ENCODE measurements at places on chromosomes 2 and 18.

DNA sequence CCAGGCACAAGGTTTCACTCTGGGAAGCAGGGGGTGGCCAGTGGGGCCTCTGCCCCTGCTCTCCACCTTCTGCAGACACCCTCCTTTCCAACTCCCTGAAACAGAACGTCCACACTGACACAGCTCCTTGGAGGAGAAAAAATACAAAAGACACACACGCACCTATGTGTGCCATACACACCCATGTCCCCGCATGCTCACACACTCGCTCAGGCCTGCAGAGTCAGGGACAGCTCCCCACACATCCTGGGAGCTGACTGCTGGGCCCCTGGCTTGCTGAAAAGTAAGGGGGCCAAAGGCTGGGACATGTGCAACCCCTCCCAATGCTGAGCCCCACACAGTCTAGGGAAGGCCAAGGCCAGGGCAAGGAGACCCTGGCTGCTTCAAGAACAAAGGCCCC, 200.5 kb downstream of the TNS1 start:
- no peak for DNase-seq

DNA sequence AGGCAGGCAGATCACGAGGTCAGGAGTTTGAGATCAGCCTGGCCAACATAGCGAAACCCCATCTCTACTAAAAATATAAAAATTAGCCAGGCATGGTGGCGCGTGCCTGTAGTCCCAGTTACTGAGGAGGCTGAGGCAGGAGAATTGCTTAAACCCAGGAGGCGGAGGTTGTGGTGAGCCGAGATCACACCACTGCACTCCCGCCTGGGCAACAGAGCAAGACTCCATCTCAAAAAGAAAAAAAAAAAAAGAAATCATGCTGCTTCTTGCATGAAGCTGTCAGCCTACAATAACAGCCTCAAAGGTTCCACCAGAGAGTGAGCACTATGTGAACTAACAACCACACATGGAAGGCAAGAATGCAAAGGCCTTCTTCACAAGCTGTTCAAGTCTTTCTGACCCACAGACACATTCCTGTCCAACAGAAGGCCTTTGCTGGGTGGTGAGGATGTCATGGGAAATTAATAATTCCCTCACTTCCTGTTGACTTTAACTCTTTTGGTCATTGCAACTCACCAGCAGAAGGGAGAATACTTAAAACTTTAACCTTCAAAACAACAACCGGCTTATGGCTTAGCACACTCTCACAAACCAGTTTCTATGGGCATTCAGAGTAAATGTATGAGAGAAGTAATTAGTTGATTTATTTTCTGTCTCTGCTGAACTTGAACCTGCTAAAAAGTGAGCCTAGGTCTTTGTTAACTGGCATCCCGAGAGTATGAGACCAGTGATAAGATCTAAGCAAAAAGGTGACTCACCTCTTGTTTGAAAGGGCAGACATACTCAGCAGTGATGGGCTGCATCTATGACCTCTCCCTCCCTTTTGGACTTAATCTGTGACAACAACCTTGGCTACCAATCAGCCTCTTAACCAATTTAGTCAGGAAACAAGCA, 11.8 kb downstream of the PLEKHM3 start:
- no peak for DNase-seq

DNA sequence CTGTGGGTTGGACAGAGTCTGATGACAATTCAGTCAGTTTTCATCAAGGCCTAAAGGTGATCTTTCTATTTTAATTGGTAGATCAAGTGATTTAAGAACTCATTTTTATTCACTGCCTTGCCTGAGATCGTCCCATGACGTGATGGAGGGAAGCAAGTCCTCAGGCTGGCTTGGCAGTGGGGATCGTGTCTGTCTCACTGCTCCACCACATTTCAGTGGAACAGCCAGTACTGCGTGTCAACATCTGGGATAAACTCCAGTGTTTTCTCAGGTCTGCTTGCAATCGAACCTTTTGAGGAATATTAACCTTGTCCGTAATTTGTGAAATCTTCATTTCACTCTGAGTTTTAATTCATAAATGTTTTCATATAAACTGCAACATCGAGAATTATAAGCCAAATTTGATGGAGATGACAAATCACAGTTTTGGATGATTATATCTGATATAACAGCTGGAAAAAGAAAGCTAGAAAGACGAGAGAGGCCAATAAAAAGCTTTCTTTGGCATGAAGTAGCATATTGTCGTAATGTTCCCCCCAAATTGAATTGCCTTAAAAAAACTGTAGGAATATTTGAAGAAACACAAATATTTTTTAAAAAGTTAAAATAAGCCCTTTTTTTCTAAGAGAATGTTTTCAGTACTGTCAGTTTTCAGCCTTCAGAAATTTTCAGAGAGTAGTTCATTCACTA, 414.7 kb upstream of the SPRED2 start:
- no peak for DNase-seq

GRCh38 chr18:69871363-69871762, 76.3 kb downstream of the CD226 start:
- DNase-seq: no peak

DNA sequence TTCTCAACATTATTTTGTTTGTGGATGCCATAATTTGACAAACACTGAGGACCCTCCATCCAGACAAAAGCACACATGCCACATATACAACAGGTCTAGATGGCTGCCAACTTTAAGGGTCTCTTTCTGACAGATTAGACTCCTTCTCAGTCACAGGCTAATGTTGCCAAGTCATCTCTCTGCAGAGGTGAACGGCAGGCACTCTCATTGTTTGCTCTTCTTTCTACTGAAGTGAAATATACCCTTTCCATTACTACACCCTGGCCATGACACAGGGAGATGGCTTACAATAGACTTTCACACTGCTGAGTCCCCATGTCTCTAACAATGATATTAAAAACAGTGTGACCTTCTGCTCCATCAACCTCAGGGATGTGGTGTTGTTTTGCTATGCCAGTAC, 47.5 kb upstream of the ZNF397 start:
- DNase-seq: no peak

GRCh38 chr2:207845202-207845864, 75.6 kb upstream of the FZD5 start:
- DNase-seq: no peak

GRCh38 chr2:241866790-241867645, 2.5 kb upstream of the RTP5 start:
- DNase-seq: no peak

DNA sequence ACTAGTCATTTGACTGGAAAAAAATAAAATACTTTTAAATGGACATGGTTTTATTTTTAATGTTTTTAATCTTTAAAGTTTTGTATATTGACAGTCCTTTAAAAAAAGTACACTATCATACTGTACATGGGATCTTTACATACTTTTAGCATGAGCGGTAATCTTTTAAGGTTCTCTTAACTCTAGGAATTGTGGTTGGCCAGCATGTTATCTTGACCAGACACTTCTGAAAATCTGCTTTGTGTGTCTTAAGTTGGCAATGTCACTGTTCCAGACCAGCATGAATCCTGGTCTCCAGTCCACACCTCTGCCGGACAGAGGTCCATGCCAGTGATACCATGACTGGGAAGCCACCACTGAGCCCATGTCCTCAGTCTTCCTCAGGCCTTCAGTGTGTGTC, 17.7 kb downstream of the ITGB1BP1 start:
- no peak for DNase-seq

- DNase-seq: no peak
Observed at GRCh38 chr2:208037564-208038487, 12.5 kb upstream of the PLEKHM3 start.

DNA sequence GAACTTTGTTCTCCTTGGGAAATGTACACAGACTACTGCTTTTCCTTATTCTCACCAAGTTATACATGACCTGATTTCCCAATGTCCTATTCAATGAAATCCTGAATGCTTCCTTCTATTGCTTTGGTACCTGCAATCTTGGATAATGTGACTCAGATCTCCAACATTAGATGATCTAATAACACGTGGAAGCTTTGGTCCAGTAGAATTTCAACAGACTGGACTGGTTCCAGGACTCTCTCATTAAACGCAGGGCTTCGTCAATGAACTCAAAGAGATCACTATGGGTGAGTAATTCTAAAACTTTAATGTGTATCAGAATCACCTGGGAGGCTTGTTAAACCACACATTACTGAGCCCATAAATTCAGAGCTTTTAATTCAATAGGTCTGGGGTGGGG, 413.6 kb upstream of the KCNH7 start:
- no peak for DNase-seq

DNA sequence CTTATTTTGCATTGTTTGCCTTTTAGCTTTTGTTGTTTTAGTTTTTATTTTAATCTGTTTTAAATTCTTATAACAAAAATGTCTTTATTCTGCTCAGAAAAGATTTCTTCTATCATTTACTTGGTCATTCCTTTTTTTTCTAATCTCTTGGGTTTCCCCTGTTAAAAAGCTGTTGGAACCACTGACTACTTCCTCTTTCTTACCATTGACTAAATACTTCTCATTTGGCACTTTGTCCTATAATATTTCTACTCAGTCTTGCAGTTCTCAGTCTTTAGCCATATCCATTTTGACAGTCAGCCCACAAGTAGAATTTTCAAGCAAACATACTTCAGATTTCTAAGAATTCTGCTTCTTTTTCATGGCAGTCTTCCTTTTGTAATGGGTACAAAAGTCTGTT, 567.2 kb downstream of the SATB2 start:
- DNase-seq: no peak

GRCh38 chr2:106026271-106027190, 167.6 kb downstream of the UXS1 start:
- no peak for DNase-seq

- DNase-seq: no peak
Observed at GRCh38 chr2:48209214-48209885, 303.1 kb upstream of the FBXO11 start.

DNA sequence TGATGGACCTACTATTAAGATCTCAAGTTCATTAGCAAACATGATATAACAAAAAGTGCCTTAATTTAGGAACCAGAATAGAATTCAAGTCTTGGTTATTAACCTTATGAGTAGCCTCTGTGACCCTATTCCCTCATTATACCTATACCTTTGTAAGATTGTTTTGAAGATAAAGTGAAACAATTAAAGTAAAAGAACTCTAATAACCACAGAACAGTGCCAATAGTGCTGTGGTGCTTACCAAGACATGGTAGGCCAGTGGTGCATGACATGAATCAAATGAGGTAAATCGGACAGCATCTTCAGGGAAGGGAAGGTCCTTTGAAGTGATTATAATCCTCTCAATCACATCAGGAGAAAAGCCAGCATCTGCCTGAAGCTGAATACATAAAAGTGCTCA, 36.4 kb downstream of the METTL4 start:
- DNase-seq: no peak

- no peak for DNase-seq
Observed at GRCh38 chr2:75456111-75456510, 104.6 kb downstream of the EVA1A start.

DNA sequence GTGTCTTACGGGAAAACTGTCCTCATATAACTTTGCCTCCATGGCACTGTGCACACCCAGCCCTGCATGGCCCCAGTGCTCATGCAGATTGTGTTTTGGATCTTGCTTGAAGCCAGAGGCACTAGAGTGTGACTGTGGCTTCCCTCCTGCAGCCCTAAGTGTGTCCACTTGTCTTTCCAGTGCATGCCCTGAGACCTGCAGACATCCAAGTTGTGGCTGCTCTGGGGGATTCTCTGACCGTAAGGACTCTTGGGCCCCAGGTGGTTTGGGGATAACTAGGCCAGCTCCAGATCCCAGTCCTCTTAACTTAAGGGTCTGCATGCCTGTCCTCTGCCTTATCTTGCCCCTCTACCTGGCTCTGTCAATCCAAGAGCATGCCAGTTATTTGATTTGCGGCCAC, 96.6 kb downstream of the PLB1 start:
- DNase-seq: no peak
